Cardiac atrium fibroblast (primary cell): ENCODE measurements at places on chromosomes 2 and 18. TPM values are rescaled to one million over a fixed set of nuclear protein-coding genes. Genes with fewer than 3 reads are reported as not detected.

SNORC gene
- total RNA-seq = not detected in 2 replicates

LYPD1 gene
- 0.72 and 1.1 TPM in 2 replicates for total RNA-seq

NDUFS1 gene
- 64.2 and 89.7 TPM in 2 replicates for total RNA-seq

ERFE gene
- 7.3 and 24.2 TPM in 2 replicates for total RNA-seq

FAHD2B gene
- 4.5 and 12.8 TPM in 2 replicates for total RNA-seq

RNF149 gene
- 30.3 and 37.4 TPM in 2 replicates for total RNA-seq

KCNG2 gene
- total RNA-seq = 2.3 and 9.7 TPM in 2 replicates

LRRTM1 gene
- not detected in 2 replicates for total RNA-seq

MGAT4A gene
- 0.54 and 4.2 TPM in 2 replicates for total RNA-seq

CIDEA gene
- not detected in 2 replicates for total RNA-seq

UNC80 gene
- not detected in 2 replicates for total RNA-seq

TSN gene
- 29.6 and 38.4 TPM in 2 replicates for total RNA-seq

G6PC2 gene
- total RNA-seq = not detected in 2 replicates
